Progenitor cell of endocrine pancreas (in vitro differentiated cells): ENCODE measurements at places on chromosomes 1 and 21.
A peak's percentile ranks its signal among the peaks of the same experiment; 100 is the strongest.

GRCh38 chr1:180522213-180522515, 19.8 kb upstream of the ACBD6 start:
- no peak for DNase-seq

DNA sequence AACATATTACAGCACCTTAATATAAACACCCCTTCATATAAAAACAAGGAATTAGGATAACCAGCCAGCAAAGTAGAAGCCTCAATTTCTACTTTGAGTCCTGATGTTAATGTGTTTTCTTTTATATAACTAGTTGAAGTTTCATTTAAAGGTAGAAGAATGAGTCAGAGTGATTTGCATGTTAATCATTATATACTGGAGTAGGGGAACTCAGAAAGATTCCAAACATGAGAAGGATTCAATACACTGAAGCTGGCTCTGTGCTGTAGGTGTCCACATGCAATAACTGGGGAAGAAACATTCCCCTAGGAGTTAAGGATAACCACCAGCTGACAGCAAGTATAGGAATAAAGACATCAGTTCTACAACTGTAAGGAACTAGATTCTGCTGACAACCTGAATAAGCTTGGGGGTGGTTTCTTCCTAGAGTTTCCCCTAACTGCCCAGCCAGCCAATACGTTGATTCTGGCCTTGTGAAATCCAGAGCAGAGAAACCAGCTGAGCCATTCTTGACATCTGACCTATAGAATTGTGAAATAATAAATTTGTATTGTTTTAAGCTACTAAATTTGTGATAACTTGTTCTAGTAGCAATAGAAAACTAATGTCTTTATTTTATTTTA, 33.4 kb upstream of the RNPC3 start:
- DNase-seq: no peak

DNA sequence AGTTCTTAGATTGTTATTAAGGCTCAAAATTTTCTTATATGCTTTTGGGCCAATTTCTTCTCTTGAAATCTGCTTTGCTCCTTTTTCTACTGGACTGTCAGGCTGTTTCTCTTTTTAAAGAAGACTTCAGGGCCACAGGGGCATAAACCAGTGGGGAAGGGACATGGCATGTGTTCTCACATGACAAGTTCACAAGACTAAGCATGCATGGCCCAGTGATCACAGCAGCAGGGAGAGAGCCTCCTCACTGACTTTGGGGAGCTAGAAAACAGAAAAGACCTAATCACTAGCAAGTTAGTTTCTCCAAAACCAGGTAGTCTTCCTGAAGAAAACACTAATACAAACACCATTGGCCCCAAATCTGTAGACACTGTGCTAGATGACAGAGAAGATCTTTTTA, 64.8 kb downstream of the RAB3GAP2 start:
- DNase-seq: no peak

- DNase-seq: no peak
These were observed 65.6 kb upstream of the SLC44A3 start for GRCh38 chr1:94754570-94754969.

- DNase-seq: peak; percentile 34
These were observed at the start of gene MAP3K21 for GRCh38 chr1:233327651-233328141. Gene MAP3K21 (plus strand): TSS chr1:233327724. CDS start chr1:233328029, 305 bp downstream.

DNA sequence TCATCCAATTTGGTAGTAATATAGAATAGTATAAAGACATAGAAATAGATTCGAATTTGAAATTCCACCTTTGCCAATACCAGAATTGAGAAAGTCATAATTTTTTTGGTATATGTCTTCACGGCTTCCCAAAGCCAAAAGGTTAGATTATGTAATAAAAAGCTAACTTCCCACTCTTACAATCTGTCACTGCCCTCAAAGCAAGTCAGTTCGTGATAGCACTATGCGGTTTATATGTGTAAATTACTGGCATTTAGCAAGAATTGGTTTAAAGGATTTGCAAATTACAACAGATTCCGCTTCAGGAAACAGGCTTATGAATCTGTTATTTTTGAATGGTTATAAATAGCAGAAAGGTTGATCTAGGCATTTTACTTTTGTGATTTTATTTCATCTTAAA, 679.4 kb upstream of the ADGRL2 start:
- no peak for DNase-seq

GRCh38 chr1:184910691-184911091, 63.6 kb downstream of the NIBAN1 start:
- no peak for DNase-seq

DNA sequence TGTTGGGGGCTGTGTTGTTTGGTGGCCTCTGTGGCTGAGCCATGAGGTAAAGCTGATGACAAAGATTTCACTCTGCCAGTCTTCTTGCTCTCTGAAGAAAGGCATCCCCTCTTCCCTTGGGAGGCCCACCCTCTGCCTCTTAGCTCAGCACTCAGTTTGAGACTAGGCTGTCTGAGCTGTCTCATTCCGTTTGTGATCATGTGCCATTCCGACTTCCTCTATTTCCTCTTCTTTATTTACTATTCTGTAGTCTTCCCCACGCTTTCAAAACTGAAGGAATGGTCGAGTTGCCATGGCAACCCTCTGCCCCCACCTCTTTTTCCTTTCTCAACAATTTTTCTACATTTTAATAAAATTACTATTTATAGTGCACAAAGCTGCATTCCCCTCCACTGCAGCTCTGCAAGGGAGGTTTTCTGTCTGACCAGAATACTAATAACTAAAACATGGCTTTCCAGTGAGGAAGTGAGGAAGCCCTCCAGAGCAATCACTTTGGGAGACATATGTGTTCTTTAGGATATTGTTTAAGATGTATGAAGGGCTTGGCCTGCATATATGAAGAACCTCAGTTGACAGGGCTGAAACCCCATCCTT, 30.8 kb downstream of the KCNA3 start:
- DNase-seq: no peak

GRCh38 chr1:168583571-168583970, 7.2 kb downstream of the XCL1 start:
- no peak for DNase-seq

- DNase-seq: no peak
These were observed 59.6 kb upstream of the C1orf87 start for GRCh38 chr1:60133000-60133673.

DNA sequence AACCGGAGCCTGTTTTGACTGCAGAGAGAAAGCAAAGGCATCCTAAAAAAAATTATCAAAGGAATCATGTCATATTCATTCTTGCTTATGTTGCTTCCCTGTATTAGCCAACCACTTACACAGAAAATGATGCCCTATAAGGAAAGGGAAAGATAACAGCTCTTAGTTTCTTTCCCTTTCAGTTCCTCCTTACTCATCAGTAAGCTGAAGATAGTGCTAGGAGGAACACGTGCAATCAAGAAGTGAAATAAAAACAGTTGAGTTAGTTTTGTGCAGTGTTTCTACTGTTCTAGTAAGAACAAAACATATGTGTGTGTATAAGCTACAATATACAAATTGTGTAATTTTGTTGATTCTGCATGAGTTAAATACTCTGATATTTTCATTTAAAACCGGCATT, 45.3 kb upstream of the MTF2 start:
- no peak for DNase-seq

DNA sequence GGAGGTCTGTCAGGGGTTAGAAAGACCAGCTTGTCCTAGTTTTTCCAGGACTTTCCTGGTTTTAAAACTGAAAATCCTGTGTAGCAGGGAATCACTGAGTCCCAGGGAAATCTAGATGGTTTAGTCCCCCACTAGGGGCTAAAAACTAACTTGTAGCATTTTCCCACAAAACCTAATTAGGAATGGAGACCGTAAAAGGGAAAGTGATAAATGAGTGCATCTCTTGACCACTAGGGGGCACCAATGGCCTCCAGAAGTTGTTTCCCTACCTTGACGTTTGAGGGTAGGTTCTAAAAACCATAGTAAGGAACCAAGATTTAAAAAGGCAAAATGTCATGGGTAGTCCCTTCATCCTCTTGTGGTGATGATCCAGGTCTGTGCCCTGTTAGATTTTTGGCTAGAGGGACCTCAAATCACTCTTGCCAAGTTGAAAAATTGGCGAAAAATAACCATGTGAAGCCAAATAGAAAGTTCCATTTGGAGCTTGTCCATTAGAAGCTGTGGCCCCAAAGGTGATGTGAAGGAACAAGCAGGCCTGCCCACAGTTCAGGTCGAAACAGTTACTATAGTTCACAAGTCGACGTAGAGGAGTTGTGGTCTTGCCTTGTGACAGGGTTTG, 24.5 kb downstream of the CLIC6 start:
- no peak for DNase-seq

GRCh38 chr1:226061841-226062557, 517 bp upstream of the H3-3A start:
- DNase-seq: peak; percentile 82

DNA sequence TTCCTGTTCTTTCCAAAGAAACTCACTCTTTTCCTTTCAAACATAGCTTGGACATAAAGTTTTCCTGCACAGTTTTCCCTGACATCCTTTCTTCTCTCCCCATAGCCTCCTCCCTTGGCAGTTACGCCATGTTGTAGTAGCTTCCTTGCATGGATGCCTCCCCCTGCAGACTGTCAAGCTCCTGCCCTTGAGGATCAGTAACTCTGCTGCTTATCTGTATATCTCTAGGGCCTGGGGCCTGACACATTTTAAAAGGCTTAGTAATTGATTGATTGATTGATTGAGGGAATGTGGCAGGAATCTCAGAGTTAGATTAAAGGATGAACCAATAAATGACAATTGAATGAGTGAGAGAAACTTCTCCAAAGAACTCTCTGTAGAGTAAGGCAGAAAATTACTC, 143.7 kb downstream of the NEK7 start:
- DNase-seq: no peak

GRCh38 chr1:17419626-17420328, 19.7 kb downstream of the RCC2 start:
- peak; percentile 64 for DNase-seq

DNA sequence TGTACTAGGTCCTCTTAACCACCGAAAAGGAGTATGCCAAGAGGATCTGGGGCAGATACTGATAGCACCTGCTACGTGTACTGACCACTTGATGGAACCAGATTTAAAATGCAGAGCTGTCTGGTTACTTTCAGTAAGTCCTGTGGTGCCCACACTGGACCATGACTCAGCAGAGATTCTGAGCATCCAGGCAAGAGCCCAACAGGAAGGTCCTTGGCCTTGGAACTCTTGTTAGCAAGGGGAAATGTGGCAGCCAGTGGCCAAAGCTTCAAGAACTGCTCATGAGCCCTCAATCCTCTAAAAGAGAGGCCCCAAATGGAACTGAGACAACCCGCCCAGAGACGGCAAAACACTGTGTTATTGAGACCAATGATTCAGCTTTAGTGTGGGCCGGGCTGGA, 4.2 kb upstream of the GJB5 start:
- no peak for DNase-seq

- no peak for DNase-seq
These were observed 187.8 kb downstream of the ZSCAN20 start for GRCh38 chr1:33660244-33660643.

DNA sequence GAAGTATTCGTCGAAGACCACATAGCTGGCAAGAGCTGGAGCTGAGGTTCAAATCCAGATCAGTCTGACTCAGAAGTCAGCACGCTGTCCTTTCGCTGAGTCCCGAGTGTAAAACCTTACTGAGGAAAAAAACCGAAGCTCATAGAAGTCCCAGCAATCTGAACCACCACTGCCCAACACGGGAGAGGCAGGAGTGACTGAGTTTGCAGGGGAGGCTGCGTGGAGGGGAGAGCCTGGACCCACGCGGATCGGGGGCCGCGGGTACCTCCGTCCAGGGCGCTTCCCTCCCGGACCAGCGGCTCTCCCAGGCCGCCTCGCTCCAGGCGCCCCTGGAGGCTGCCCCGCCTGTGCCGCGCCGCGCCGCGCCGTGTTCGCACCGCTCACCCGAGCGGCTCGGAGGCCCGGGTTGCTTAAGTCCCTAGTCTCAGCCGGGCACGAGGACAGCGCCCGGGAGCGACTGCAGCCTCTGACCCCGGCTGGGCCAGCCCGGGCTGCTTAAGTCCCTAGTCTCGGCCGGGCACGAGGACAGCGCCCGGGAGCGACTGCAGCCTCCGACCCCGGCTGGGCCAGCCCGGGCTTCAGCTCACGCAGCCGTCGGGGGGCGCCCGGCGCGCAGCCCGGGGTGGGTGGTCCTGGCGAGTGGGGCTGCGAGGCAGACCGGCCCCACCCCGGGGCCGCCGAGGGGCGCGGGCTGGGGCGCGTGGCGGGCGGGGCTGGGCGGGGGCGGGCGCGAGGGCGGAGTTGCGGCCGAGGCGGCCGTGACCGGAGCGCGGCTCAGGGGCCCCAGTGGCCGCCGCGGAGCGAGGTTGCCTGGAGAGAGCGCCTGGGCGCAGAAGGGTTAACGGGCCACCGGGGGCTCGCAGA, at the start of gene ADAMTSL4:
TSS of gene ADAMTSL4 (plus strand) at position 777 of the 864 bp plus-strand sequence. CDS start 2,881 bp downstream, outside the sequence.
- peak; percentile 54 for DNase-seq

GRCh38 chr1:240909701-240910457, 297.9 kb upstream of the GREM2 start:
- no peak for DNase-seq

DNA sequence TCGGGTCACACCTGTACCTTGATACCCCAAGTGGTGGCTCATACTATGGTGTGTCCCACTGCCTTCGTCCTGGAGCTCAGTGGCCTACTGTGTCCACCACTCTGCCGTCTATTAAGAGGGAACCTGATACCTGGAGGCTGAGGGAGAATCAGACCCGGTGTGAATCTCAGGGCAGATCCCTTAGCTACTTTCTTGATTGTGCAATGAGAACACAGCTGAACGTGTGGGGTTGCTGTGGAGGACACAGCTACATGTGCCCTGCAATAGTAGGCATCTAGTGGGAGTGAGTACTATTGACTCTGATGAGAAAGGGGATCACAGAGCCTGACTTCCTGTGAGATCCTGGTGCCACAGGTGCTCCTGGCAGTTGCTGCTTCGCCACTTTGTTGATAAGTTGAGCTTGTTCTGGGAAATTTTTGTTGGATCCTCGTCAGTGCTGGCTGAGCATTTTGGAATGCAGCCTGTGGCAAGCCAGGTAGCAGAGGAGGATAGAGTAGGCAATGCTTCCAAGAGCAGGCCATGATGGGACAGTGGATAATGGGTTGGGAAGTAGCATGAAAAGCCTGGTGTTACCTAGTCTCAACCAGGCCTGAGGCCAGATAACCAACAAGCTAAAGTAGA, 28.2 kb upstream of the MPZL1 start:
- DNase-seq: no peak

GRCh38 chr1:33388805-33389771, 41.8 kb downstream of the PHC2 start:
- no peak for DNase-seq

DNA sequence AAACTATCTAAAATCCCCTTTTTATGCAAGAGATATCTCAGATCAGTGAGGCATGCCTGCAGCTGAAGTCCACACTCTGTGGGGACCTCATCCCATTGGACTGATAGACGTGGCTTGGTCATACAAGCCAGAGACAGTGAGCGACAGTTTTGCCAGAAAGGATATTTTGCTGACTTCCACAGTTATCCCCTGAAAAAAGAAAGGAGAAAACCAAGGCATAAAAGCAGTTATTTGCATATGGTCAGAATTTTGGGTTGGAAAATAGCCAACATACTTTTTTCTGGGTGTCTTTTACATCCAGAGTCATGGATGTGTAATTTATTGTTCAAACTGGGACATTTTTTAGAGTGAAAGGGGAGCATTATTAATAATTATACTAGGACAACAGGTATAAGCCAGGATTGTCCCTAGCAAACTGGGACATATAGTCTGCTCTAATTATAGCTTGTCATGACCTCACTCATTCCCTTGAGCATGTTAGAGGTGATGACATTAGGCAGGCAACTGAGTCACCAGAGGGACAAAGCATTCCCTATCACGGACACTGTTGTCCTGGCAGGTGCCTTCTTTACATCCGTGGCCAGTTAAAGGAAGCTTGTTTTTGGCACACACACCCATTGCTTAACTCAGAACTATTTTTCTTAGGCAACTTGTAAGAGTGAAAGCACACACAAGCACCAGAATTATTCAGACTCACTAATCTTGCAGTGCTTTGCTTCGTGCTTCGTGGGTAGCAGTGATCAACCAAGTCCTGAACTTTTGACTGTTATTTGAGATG, 65.5 kb downstream of the PRRX1 start:
- DNase-seq: no peak
